ENCODE measurements at places on chromosomes 12 and 14.
A peak's percentile ranks its signal among the peaks of the same experiment; 100 is the strongest.

DNA sequence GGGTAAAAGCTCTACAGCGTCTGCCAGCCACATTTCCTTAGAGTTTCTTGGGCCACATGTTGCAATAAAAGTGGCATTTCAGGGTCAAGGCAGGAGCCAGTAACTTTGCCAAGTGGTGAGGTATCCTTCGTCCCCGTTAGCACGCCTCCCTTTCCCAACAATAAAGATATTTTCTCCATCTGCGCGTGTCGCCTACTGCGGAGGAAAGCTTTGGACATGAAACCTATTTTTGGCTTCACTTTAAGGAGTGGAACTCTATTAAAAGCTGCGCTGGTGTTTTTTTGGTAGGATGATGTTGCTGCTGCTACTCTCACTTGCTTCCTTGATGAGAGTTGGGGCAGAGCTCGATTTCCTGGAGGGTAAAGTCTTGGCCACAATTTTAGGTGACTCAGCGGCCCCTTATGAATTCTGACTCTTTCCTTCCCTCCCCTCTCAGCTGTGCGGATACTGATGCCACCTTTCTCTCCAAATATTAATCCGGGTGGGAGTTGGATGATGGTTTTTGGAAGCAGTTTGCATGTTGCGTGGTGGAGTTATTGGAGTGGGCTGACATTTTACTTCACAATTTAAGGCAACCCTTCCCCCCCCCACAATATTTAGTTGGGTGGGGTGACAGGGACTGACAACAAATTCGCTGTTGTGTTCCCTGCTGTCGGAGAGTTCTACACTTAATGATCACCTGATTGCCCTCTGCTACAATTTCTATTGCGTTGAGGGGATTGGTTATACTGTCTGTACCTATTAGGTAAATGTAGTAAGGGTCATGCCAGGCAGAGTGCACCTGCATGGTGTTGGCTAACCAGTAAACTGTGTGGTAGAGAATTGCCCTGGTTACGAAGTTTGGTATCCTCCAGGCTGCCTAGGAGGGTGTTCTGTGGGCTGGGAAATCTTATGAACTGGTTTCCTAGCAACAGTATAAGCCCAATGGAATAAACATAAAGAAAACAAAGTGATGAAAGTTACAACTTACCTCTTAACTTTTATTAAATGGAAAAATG lies 1.1 kb downstream of the CCDC91 start:
- peak; percentile 48 for DNase-seq

GRCh38 chr12:61808856-61809255 lies 451.3 kb upstream of the USP15 start:
- no peak for DNase-seq

GRCh38 chr12:113075137-113075683 lies 18.7 kb downstream of the DTX1 start:
- no peak for DNase-seq

- no peak for DNase-seq
These were observed 60.2 kb upstream of the RTRAF start for GRCh38 chr14:51929166-51929565.

GRCh38 chr14:97710726-97711125 lies 913.5 kb downstream of the VRK1 start:
- DNase-seq = no peak

DNA sequence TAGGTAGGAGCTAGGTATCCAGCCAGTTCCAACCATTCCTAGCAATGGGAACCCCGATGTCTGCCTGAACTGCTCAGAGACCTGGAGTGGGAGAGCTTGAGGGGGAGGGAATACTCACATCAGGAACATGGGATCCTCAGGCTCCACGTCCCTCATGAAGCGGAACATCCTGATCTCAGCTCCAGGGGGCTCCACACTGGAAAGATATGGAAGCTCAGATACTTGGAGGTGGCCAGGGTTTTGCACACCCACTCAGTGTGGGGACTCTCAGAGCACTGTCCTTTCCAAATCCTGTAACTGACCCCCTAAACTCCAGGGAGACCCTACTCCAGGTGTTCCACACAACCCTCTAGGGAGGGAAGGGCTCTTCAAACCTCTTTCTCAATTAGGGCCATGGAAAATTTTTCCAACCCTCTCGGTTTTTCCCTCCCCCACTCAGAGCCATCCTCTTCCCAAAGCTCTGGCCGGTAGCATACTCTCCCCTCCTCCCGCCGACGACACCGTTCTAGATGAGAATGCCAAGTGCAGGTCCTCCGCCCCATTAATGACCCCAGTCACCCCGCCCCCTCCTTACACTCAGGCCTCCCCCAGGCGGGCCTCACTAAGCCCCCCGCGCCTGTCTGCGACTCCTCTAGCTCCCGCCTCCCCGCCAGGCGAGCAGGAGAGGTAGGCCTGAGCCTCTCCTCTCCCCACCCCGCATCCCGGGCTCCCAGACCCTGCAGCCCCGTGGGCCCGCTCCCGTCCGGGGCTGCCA lies 597 bp downstream of the MLF2 start:
- DNase-seq = no peak

DNA sequence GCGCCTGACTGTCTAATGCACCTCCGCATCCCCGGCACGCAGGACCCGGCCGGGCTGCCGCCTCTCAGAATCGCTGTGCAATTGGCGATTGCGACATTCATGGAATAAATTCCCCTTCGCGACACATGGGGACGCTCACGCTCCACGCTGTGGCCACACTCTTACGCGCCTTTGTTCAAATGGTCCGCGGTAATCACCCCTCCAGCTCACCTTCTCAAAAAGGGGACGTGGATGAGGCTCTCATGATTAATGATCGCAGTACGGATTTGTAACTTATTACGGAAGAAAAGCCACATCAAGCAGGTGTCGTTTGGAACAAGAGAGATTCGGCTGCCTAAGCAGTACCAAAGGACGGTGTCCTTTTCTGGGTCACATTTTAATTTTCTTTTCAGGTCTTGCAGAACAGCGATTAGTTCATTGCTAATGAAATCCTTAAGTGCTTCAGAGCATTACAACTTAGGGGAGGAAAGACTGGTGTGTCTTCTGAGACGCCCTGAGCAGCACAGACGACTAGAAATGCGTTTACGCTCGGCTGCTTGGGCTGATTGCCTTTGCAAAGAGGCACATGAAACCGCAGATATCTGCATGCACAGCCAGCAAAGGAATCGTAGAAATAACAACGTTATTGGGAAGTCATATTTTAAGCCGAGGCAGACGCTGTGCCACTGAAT lies 37.3 kb upstream of the ADGRD1 start:
- peak; percentile 16 for DNase-seq

DNA sequence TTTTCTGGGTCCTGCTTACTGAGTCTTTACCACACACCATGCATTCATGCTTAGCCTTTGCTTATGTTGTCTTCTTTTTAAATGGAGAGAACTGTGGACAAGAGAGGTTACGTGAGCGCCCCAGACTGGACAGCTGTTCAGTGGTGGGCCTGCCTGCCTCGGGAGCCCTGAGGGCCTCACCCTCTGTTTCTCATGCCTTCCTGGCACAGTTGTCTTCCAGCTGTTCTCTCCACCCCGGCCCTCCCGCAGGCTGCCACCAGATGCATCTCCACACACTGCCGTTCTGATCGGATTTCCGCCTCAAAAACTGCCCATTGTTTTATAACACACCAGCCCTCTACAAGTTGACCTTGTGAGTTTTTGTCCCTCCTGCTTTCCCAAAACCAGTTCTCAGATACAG lies 100.8 kb downstream of the SAMD4A start:
- DNase-seq = no peak

- no peak for DNase-seq
These were observed 17.4 kb upstream of the LEMD3 start for GRCh38 chr12:65152012-65152411.

DNA sequence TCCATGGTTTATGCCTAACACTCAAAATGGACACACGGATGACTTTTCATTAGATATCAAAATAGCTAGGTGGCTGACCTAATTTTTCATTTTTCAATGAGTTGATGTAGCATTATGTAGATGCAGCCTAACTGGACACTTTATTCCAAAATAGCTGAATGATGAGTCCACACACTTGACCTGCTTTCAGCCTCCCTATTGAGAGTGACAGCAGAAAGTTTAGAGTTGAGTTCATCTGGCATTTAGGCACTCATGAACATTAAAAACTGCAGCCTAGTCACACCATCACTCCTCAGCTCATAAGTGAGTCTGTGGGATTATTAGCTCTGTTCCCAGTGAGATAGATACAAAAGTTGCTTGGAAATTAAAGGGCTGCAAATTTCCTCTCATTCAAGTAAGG lies 307.3 kb upstream of the PRKD1 start:
- no peak for DNase-seq

DNA sequence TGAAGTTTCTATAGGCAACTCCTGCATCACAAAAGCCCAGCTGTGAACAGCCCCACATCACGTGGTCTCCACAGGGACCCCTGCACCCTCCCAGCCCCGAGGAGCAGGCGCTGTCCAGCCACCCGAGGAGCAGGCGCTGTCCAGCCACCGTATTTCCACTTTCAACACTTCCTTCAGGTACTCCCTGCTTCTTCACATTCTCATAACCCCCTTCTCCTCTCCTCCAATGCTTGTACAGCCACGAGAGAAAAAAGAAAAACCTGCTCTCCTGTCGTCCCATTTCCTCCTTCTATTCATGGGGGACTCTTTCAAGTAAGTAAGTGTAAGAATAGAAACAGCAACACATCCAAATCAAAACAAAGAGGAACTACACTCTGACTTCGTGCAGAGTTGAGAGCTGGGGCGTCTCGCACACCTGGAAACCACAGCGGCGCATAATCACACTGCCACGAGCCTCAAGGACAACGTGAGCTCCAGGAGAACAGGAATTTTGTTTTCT lies 11.9 kb downstream of the CDC42BPB start:
- DNase-seq = no peak

DNA sequence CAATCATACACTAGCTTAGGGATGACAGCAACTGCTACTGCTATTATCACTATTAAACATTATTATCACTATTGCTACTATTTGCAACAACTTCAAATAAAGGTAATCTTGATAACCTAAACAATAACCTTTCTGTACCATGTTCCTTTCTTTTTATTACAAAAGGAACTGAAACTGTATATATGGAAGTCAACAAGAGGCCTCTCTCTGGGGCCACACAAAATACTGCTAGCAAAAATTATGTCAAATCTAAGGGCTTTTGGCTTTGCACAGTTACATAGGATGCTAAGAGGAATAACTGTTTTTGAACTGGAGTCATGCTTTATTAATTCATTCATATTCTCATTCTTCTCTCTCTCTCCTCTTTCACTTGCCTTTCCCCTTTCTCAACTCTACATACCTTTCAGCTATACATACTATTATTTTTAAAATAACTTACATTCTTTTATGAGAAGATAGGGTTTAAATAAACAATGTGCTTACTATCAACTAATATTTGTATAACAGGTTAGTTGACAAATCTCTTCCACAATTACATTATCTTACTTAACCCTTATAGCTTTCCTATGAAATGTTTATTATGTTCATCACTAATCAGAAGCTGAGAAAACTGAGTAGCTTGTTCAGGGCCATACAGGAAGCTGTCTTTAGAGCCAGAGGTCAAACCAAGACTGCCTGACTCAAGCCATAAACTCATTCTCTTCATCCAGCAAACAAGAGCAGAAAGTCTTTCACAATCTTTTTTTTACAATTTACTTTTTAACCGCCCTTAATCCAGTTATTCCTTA lies 25.7 kb downstream of the SPTSSA start:
- no peak for DNase-seq

- DNase-seq = no peak
These were observed 38.2 kb upstream of the OAS1 start for GRCh38 chr12:112868459-112869041.

- DNase-seq = no peak
These were observed 103.1 kb downstream of the SEC23A start for GRCh38 chr14:38999949-39000348.

DNA sequence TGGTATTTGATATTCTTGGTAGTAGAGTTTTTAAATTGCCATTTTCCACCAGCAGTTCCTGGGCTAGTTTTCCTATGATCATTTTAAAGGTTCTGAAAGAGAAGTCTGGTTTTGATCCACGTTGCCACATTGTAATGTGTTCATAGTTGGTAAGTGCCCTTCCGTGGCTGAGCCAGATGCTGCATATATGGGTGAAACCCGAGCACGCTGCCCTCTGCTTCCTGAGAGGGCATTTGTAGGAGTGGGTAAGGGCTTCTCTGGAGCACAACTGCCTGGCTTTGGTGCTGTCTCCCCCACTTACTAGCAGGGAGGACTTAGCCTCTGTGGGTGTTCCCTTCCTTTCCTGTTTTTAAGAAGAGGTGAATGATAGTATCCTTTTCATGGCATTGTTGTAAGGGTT lies 7.1 kb downstream of the SNRNP35 start:
- DNase-seq = no peak

DNA sequence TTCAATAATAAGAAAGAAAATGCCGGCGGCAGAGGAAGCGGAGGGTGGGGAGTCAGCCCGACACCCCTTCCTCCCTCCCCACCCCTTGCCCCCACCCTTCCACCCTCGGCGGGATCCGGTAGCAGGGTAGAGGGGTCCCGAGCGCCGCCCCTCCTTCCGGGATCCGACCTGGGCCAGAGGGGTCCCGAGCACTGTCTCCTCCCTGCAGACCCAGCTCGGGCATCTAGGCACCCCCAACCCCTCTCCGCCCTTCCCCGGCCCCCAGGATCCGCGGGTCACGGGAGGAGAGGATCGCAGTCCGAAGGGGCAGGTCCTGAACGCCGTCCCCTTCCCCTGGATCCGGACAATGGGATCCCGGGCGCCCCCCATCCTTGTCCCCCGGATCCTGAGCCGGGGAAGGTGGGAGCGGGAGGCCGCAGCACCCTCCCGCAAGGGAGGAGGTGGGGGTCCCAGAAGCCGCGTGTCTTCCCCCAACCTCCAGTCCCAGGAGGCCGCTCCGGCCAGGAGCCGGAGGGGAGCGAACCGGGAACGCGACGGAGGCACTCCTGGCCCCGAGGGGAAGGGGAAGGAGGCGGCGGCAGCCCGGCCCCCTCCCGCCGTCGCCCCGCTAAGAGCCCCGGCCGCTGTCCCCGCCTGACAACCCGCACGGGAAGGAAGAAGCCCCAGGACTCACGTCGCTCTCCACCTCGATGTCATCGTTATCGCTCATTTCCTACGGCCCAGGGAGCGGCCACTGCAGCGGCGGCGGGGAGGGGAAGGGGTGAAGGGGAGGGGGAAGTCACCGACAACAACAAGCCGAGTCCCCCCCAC lies 481 bp downstream of the MAX start:
- DNase-seq = peak; percentile 18

DNA sequence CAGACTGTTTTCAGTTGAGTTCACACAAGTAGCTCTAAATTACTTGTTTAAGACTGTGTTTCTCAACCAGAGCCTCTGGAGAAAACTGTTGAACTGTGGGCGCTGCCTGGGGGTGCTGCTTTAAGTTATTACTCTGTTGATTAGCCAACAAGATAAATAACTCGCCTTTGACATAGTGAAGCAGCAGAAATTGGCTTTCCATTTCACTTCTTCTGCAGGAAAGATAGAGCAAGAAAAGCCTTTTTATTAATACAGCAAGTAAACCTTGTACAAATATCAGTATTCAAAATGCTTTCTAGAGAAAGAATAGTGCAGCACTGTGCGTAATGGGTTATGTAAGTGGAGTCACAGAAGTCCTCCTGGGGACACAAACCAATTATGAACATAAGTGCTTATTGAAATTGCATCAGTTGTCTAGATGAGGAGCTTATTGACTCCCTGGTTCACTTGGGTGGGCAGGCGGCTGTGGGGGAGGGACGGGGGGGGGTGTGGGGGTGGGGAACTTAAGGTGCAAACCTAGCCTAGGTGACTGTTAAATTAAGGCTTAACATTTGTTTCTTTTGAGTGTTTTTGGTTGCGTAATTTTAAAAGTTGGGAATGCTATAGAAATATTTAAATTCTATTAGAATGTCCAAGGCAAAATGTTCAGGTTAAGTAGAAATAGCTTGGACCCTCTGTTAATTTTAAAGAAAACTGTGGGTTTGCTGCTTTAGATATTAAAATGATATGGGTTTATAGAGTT lies 6.3 kb downstream of the FRS2 start:
- no peak for DNase-seq

All from bone marrow (tissue), 2 donors.